Suppressor macrophage treated with lipopolysaccharide for 1 hour (primary cell): ENCODE measurements at places on chromosomes 7 and 10.

- peak; percentile 74 for DNase-seq
Measured at GRCh38 chr10:30284865-30285594, 64.0 kb downstream of the MTPAP start.

- no peak for DNase-seq
Measured at GRCh38 chr7:109986701-109987100, 1104.2 kb upstream of the LRRN3 start.

DNA sequence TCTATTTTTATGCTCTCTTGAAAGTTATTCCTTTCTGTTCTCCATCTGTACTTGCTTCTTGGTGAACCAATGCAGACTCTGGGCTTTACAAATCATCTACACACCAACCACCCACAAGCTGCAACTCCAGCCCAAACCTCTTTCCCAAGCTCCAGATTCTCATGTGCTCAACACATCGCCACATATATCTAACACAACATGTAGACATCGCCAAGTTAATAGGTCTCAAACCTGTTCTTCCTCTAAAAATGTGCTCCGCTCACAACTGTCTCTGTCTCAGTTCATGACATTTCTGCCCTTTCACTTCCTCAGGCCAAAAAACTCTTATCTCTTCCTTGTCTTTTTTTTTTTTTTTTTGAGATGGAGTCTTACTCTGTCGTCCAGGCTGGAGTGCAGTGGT, 95.7 kb upstream of the EEPD1 start:
- no peak for DNase-seq

DNA sequence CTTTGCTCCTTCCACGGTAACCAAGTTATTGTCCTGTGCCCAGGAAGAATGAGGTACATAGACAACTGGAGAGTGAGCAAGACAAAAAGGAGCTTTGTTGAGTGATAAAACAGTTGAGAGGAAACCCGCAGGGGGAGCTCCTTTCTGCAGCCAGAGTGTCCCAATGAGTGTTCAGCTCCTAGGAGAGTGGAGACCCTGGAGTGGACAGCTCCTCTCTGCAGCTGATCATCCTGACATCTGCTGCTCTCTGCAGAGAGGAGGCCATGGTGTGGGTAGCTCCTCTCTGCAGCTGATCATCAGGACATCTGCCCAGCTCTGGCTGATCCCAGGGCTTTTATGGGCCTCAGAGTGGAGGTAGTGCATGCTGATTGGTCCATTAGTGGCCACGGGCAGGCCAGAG, 53.4 kb upstream of the PCDH15 start:
- DNase-seq: no peak

- peak; percentile 40 for DNase-seq
Measured at GRCh38 chr7:134315679-134316538, 821 bp downstream of the SLC35B4 start.

- no peak for DNase-seq
Measured at GRCh38 chr7:116968631-116969030, 15.3 kb downstream of the ST7 start.

DNA sequence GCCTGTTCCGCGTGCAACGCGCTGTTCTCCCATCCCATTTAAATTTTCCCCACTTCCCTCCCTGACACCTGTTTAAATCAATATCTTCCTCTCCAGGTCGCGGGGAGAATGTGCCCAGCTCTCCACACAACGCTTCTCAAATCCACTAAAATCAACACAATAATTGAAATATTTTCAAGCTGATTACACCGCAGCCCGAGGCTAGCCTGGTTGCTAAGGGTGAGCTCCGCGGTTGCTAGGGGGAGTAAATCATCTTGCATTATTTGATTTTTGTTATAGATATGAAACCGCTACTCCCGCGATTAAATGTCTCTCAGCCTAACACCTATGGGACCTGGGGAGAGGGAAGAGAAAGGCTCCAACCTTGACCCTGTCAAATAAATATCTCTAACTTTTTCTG, 36.2 kb downstream of the UNCX start:
- DNase-seq: no peak

DNA sequence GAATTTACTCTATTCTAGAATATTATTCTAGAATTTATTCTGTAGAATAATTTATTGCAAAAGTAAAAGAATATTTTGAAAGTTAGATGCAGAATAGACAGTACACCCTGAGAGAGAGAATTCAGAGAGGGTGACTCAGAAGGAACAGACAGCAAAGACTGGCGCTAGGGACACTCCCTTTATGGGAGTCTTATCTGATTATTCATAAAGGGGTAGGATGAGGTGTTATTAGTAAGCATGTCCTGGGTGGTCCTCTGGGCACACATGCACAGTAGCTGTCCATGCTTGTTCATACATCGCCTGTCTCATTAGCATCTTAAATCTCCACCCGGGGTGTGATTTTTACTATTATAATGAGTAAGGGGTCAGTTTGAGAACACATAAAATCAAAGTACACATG, 100.1 kb downstream of the XPNPEP1 start:
- DNase-seq: no peak

GRCh38 chr7:130486114-130486953, 5.6 kb upstream of the MEST start:
- DNase-seq: peak; percentile 61

DNA sequence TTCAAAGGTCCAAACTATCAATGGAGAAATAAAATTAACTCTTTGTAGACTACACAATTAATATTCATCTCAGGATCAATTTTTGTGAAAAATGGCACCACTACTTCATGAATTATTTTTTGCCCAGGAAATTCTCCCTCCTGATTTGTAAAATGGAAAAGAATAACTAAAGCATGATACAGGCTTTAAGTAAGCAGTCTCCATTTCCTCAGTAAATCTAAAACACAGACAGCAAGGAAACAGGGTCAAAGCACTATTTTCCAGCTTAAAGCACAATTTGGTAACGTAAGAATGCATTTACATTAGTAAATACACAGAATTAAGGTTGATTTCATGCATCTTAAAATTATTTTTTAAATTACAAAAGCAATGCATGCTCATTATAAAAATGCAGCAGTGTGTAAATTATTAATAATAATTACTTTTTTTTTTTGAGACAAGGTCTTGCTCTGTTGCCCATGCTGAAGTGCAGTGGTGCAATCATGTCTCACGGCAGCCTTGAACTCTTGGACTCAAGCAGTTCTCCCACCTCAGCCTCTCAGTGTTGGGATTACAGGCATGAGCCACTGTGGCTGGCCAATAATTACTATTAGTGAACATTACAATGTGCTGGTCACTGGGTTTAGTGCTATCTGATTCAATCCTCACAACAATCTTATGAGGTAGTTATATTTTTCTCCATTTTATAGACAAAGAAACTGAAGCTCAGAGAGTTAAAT, 26.1 kb upstream of the VCL start:
- DNase-seq: no peak

- DNase-seq: no peak
Measured at GRCh38 chr7:35753761-35754603, 46.9 kb upstream of the SEPTIN7 start.

GRCh38 chr10:11602919-11603523, 8.4 kb downstream of the USP6NL start:
- no peak for DNase-seq

- DNase-seq: peak; percentile 57
Measured at GRCh38 chr7:2508327-2509215, 11.0 kb upstream of the LFNG start.

- DNase-seq: no peak
Measured at GRCh38 chr10:603745-604144, 85.7 kb downstream of the DIP2C start.

GRCh38 chr10:78185693-78186055, 152.0 kb downstream of the RPS24 start:
- no peak for DNase-seq

GRCh38 chr10:25039531-25039930, 23.1 kb downstream of the THNSL1 start:
- DNase-seq: no peak

DNA sequence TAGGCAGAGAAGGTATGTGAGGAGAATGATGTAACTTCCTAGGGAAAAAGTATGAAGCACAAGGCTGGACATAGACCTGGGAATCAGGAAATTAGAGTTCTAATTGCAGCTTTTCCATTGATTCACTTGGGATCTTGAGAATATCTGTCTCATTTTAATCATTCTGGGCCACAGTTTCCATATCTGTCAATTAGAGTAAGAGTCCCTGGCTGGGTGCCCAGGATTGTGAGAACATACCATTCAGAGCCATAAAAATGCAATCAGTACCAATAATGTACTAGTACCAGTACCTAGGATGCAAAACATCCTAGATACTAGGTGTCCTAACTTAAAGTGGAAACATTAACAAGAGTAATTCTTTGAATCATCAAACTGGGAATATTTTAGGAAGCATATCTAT, 29.6 kb downstream of the CAV1 start:
- DNase-seq: no peak

GRCh38 chr7:29565224-29565630, 1.6 kb downstream of the PRR15 start:
- DNase-seq: peak; percentile 8
